ENCODE measurements at places on chromosomes 2 and 18.

DNA sequence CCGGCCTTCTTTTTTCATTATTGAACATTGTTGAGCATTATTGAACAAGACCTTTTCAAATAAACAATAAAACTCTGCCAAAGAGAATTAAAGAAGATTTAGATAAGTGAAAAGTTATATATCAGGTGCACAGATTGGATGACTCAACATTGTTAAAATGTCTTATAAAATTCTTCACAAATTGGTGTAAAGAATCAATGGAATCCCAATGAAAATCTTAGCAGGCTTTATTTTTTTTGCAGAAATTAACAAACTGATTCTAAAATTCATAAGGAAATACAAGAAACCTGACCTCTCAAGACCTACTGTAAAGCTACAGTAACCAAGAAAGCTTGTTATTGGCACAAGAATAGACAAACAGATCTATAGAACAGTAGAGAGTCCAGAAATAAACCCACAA lies 70.3 kb downstream of the LAMA1 start:
- DNase-seq = no peak

- no peak for DNase-seq
Observed at GRCh38 chr2:16614314-16614860, 51.2 kb downstream of the CYRIA start.

- DNase-seq = no peak
Observed at GRCh38 chr2:218743068-218743467, 32.4 kb downstream of the TTLL4 start.

- DNase-seq = no peak
Observed at GRCh38 chr2:232873292-232873908, 3.3 kb downstream of the SNORC start.

DNA sequence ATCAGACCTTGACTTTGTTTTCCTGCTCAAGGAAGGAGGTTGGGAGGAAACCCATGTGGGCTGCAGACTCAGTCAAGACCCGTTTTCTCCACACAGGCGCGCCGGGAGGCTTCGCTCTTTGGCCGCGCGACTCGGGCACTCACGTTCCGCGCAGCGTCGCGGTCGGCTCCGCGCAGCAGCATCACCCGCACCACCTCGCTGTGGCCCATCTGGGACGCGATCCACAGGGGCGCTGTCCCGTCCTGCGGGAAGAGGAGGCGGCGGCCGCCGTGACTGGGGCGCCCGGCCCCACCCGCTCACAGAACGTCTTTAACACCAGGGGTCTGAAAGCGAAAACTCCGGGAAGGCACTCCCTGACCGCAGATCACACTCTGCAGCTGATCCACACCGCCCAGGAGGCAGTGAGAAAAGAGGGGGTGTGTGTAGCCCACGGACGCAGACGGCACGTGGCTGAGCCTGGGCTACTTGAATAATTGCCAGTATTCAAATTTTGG lies 33.1 kb upstream of the NPC1 start:
- no peak for DNase-seq

DNA sequence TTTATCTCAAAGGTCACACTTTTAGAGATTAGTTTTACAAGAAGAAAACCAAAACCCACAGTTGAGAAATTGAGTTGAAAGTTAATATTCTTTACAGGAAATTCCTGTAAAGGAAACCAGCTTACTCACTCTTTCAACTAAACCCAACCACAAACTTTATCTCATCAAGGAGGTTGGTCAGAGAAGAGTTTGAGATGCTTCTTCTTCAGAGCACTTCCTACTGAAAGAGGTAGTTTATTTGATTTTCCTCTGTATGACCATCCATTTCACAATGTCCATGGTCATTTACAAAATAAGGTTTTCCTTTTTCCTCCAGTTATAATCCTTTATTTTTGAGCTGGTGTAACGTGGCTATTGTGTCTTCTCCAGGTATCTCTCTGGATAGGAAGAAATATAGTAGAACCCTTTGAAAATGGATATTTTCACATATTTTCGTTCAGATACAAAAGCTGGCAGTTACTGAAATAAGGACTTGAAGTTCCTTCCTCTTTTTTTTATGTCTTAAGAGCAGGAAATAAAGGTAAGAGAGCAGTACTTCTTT lies 4.5 kb upstream of the IL18RAP start:
- no peak for DNase-seq

DNA sequence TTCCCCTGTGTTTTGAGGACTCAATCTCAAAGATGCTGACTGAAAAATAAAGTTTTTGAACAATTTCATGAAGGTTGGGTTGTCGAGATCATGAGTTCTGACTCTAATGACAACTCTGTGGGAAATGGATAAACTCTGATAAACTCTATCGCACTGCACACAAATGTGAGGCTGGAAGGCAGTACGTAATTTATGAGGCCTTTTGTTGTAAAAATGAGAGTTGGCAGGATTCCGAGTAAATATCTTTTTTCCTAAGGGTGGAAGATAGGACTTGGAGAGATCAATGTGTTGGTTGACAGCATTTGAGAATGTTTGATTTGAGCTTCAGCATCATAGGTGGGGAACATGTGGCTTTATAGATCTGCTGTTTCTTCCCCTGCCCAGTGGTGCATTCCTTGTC lies 90.4 kb downstream of the SPTBN1 start:
- no peak for DNase-seq

- no peak for DNase-seq
Observed at GRCh38 chr18:31413137-31413536, 34.4 kb upstream of the DSG3 start.

DNA sequence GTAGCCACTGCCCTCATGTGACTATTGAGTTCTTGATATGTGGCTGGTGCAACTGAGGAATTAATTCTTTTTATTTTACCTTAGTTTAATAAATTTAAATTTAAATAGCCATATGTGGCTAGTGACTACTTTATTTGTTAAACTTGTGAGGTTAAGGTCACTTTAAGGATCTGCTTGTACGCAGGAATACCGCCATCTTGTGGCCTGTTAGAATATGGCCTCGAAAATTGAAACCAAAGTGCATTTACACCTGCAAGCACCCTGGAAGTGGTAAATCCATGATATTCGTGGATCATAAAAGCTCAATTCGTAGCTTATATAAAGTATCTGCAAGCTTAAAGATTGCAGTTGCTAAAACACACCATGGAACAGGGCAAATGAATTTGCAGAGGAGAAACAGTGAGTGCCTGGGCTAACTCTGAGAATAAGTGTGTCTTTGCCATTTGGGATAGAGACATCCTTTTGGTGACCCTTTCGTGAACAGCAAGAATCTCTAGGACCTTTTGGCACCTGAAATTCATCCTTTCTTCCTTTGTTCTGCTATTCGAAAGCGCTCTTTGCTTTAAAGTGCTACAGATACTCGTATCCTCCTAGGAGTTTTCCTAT lies 59.9 kb upstream of the REG3A start:
- no peak for DNase-seq

- no peak for DNase-seq
Observed at GRCh38 chr2:42141687-42142546, 27.2 kb upstream of the EML4 start.

GRCh38 chr18:70036771-70037347 lies 89.2 kb upstream of the CD226 start:
- no peak for DNase-seq

- no peak for DNase-seq
Observed at GRCh38 chr2:217858519-217859491, 144.0 kb downstream of the TNS1 start.

DNA sequence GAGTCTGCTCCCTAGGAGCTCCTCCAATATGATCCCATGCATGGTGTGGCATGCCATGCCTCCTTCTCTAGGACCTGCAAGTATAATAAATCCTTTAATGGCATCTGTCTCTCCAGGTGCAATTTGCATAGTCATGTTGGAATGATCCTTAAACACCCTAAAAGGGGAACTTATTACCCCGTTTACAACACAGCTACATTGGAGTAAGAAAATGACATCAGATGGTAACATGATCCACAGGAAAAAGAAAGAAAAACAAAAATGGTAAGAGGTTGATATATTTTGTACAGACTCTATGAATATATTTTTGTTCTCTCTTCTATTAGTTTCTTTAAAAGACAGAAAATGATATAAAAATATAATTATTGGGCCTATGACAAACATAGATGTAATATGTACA lies 79.0 kb downstream of the CRACDL start:
- no peak for DNase-seq

DNA sequence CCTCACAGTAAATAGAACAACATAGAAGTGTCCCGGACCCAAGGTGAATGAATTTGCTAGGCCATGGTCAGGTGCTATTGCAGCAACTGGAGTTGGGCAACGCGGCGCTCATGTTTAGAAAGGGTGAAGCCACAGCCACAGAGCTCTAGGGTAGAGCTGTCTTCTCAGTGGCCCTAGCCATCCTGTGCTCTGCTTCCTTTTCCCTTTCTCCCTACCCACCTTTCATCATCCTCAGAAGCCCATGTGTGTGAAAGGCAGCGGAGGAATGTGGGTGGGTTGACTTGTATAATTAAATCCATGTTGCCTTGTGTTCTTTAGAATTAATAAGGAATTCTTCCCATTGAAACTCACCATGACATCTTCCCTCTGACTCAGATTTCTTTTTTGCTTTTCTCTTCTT lies 336.7 kb downstream of the OSR1 start:
- no peak for DNase-seq

- DNase-seq = no peak
Observed at GRCh38 chr2:31997653-31998052, 13.2 kb downstream of the MEMO1 start.
